ENCODE measurements at places on chromosomes 7 and 10.

- no peak for DNase-seq
Observed at GRCh38 chr10:104648421-104648820, 7.3 kb downstream of the SORCS3 start.

DNA sequence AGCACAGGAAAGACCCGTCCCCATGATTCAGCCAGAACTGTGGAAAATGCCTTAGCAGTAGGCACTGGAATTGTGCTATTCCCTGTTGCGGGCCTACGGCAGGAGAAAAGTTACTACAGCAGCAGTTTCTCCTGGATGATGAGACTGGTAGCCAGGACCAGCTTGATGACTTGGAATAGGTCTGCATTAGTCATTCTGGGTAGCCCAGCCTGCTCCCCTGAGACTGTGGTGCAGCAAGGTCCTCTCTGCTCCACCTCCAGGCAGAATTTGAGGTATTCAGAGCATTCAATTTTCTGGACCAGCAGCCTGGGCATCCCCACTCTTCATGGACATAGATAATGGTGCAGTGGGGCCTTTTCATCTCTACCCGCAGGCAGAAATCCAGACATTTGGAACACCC, 490.0 kb downstream of the SH2D4B start:
- DNase-seq: no peak

DNA sequence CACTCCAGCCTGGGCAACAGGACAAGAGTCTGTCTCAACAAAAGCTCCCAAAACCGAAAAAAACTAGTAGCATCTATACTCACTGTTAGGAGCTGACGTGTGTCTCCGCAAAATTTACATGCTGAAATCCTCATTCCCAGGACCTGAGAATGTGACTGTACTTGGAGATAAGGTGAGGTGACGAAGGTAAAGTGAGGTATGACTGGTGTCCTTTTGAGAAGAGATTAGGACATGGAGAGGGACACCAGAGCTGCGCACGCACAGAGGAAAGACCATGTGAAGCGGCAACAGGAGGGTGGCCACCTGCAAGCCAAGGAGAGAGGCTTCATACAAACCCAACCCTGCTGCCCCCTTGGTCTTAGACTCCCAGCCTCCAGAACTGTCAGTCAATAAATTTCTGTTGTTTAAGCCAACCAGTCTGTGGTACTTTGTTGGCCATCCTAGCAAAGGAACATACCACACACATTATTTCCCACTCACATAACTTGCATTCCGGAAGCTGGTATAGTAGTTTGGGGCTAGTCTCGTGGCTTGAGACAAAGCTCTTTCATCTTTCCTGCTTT, 1154.0 kb upstream of the CELF2 start:
- no peak for DNase-seq

DNA sequence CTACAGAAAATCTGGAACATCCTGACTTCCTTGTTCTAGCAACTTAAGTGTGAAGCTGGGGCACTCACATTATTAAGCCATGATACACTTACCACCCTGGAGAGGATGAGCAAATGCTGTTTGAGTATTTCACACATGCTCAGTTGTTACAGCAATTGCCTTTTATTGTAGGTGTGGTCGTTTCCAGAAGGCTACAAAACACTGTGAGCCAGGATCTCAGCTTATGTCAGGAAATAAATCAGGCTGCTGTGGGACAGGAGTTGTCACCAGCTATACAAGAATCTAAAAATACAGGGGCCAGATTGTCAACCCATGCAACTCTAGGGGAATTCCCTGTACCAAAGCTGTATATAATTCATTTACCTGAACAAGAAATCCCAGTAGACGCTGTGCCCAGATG, 273.3 kb upstream of the SP4 start:
- DNase-seq: no peak

DNA sequence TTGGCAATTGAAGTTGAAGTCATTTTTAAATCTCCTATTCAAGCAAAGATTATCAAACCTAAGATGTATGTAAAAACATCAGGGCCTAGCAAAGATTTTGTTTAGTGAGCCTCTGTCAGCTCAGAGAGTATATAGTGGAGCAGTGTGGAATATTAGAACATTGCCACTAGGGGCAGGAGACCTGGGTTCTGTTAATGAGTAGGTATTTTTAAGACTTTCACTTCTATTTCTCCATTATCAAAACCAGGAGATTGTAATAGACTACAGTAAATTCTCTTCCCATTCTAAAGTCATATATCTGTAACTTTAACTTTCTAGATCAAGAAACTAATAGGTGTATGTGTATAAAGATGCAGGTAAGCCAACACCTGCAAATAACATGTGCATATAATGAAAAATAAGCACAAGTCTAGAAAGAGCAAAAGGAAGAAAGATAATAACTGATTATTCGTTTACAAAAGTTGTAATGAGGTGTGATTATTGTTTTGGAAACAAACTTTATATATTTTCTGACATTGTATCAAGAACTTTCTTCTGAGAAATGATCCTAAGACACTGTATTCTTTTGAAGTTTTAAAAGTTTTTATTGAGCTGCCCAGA, 64.4 kb downstream of the KCND2 start:
- no peak for DNase-seq

DNA sequence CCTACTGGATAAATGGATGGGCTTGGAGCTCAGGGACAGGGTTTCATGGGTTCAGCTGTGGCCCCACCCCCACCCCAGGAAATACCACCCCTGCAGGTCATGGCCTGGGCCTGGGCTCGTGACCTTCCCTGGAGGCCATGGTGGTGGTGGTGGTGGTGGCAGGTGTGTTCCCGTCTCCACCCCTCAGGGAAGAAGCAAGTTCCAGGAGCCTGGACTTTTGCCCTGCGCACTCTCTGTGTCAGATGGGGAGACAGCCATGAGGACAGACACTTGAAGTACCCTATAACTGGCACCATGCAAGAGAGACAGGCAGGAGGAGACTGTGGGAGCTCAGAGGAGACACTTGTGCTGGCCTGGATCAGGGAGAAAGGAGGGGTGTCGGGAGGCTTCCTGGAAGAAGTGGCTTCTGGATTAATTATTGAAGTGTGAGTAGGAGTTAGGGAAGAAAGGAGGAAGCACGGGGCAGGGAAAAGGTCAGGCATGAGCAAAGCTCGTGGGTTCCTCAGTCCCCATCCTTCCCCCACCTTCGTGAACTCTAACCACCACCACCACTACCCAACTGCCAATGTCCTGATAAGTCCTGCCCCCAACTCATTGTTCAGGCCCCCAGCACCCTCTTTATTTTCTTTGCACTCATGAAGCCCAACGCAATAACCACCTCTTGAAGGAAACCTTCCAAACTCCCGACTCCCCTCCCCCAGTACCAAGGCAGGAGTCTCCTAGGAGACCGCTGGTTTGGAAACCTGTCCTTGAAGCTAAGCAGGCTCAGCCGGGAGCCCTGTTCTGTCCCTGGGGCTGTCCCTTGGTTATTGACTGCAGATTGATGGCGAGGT, 8.9 kb downstream of the SH2B2 start:
- no peak for DNase-seq

DNA sequence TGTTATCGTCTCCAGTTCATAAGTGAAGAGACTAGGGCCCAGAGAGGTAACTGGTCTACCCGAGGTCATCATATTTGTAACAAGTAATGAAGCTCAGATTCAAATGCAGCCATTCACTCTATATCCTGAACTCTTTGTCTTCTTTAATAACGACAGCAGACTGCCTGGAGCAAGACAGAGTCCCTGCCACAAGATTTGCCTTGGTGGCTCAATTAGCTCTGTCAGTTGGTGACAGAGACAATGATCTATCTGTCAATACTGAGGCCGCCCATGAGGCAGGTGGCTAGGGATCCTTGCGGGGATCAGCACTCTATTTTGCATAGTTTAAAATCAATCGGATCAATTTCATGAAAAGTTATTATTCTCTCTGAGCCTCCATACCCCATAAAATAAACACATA, 43.9 kb downstream of the SH3PXD2A start:
- no peak for DNase-seq

GRCh38 chr7:107998660-107999480, 4.1 kb downstream of the LAMB1 start:
- DNase-seq: no peak
